ENCODE measurements at places on chromosomes 2 and 18.

DNA sequence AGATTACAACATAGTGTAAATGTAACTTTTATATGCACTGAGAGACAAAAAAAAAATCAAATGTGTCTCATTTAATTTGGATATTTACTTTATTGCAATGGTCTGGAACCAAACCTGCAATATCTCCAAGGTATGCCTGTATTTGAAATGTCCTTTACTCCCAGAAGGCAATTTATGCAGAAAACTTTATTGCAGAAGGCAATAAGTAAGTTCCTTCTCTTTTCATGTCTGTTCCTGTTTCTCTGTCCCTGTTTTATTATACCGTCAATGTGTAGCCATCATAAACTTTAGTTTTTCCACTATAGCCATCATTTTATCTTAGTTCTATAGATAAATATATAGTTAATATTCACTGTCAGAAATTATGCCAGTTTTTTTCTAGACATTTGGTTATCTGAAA is 513.1 kb upstream of the FAM98A start:
- no peaks in the 10 kb centered on the region for H3K27me3 ChIP-seq
- no peak overlapping the region for H3K4me3 ChIP-seq
- no peak overlapping the region for H3K27ac ChIP-seq
- no peaks in the 10 kb centered on the region for H3K36me3 ChIP-seq

GRCh38 chr2:111068435-111069058 is 52.2 kb upstream of the BCL2L11 start:
- no peaks in the 10 kb centered on the region for H3K36me3 ChIP-seq
- DNase-seq = peak; percentile 94
- H3K27ac ChIP-seq = peak overlapping the region; percentile 50
- no peak overlapping the region for H3K4me3 ChIP-seq
- H3K27me3 ChIP-seq = no peaks in the 10 kb centered on the region

- H3K4me1 ChIP-seq = no peaks in the 10 kb centered on the region
- no peaks in the 10 kb centered on the region for H3K36me3 ChIP-seq
- H3K27ac ChIP-seq = no peak overlapping the region
- no peaks in the 10 kb centered on the region for H3K27me3 ChIP-seq
Observed at GRCh38 chr18:48126240-48126639, 195.8 kb upstream of the SMAD2 start.

GRCh38 chr18:12911025-12911928 is 27.2 kb upstream of the PTPN2 start:
- peaks cover 20% of the 10 kb centered on the region for H3K27me3 ChIP-seq
- no peak overlapping the region for H3K27ac ChIP-seq
- H3K36me3 ChIP-seq = no peaks in the 10 kb centered on the region

DNA sequence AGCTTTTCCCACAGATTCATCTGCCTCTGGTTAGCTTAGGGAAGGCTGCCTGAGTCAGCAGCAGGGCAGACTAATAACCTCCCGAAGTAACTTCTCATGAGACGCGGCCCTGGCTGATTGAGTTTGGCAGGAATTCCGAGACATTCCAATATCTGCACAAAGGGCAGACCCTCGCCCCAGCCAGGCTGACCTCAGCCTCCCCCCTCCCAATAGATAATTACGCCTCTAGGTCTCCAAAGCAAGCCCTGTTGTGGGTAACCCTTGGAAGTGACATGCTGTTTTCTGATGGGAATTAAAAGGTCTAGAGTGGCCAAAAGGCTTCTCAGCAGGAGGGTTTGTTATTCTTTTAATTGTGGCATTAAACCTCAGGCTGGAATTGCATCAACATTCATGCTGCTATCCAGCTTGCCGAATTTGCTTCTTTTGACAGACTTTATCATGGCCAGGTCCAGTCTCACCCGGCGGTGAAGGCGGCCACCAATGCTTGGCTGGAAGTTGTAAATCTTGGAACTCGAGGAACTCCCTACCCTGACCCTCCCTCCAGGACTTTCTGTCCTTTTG is 98.0 kb upstream of the SLC14A2 start:
- DNase-seq = no peak
- no peaks in the 10 kb centered on the region for H3K27me3 ChIP-seq
- H3K4me3 ChIP-seq = no peak overlapping the region

GRCh38 chr2:222753251-222753824 is 81.9 kb downstream of the MOGAT1 start:
- no peak overlapping the region for H3K4me3 ChIP-seq
- peaks cover 25% of the 10 kb centered on the region for H3K4me1 ChIP-seq
- H3K36me3 ChIP-seq = no peaks in the 10 kb centered on the region
- no peaks in the 10 kb centered on the region for H3K27me3 ChIP-seq
- peak; percentile 44 for DNase-seq

DNA sequence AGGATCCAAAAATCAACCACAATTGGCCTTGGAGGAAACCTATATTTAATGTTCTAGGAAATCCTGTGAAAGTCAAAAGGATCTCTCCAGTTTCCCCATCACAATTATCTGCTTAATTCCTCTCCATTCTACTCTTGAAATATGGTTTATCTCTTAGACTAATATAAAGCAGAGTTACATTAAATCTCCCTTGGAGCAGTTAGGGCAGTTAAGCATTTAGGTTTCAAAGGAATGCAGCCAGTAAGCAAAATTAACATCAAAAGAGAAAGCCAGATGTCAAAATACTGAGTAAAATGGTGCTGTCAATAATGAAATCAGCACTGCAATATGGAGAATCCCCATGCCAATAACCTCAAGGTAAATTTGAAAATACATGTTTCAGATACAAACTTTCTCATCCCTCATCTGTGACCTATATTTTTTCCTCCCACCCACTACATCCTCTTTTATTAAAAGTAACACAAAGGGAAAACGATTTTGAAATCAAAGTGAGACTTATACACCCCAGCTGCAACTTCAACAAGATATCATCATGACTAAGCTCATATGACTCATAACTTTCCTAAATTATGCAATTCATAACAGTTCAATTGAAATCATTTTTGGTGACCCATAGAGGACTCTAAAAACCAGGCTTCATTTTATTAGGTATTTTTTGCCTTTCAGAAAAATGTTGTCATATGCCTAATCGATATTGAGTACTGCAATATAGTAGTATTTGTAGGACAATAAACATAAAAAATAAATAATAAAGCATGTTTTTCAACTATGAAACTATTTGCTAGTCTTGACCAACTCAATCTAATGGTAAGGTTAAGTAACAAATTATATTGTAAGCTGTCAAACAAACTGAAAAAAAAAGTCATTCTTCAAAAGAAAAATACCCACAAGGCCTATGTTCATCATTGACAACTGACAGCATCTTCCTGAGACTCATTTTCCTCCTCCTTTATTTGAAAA is 3.1 kb downstream of the ADAM17 start:
- peaks cover 28% of the 10 kb centered on the region for H3K4me1 ChIP-seq
- no peaks in the 10 kb centered on the region for H3K36me3 ChIP-seq
- H3K27ac ChIP-seq = peak overlapping the region; percentile 52

DNA sequence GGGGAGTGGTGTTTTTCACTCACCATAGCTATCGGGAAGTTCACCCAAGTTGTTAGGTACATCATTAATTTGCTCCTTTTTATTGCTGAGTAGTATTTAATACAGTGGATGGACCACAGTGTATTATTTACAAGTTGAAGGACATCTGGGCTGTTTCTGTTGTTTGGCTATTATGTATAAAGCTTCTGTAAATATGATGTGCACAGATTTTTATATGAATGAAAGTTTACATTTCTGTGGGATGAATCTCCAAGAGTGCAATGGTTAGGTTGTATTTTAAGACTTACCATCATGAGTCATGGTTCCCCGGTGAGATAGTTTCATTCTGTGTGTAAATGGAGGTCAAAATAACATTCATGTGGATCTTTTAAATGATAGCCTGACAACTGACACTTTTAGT is 337.4 kb downstream of the PTPRM start:
- H3K4me3 ChIP-seq = no peak overlapping the region
- H3K27ac ChIP-seq = peak overlapping the region; percentile 87

DNA sequence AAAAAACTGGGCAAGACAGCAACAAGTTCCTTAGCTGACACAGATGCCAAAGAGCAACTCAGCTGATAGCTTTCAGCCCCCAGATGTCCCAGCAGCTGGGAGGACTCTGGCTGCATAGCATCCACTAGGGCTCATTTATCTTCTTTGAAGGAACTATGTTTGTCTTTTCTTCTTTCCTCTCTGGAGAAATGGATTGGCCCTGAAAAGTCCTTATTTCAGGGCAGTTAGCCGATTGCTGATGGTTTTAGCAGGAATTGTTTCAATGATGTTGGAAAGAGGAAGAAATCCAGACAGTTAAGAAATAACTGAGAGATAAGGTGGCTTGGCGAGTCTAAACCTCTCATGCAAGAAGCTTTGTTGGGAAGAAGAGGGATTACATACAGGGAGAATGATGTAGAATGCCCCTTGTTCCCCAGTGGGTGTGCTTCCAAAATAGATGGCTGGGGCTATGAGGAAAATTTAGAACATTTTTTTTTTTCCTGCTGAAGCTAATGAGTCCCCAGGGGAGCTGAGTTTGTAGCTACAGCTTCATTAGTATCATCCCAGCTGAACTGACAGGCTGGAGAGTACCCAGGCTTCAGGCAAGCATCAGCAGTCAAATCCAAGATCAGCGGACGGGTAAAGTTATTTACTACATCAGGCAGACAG is 33.6 kb upstream of the SERPINE2 start:
- H3K4me3 ChIP-seq = no peak overlapping the region
- no peaks in the 10 kb centered on the region for H3K4me1 ChIP-seq
- no peak for DNase-seq
- no peaks in the 10 kb centered on the region for H3K27me3 ChIP-seq

DNA sequence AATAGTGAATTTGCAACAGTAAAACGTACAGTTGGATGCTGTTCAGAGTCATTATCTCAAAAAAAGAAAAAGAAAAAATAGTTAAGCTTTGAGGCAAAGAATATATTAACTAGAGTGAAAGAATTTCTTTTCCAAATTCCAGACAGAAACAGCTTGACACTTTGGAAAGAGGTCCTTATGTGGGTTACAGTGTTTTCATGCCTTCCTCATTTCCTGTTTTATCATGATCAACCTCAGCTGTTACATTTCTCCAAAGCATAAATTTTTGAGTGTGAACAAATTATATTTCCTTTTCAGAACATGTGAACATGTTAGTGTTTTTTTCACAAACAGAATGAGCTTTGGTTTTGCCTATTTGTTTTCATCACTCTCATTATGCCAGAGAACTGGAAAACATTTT is 13.6 kb downstream of the FRZB start:
- H3K27ac ChIP-seq = no peak overlapping the region
- no peak overlapping the region for H3K4me3 ChIP-seq
- H3K4me1 ChIP-seq = no peaks in the 10 kb centered on the region
- no peak for DNase-seq
- H3K27me3 ChIP-seq = no peaks in the 10 kb centered on the region

GRCh38 chr2:15069149-15069548 is 436.6 kb downstream of the LRATD1 start:
- no peak for DNase-seq
- H3K27ac ChIP-seq = no peak overlapping the region
- H3K4me1 ChIP-seq = peaks cover 5% of the 10 kb centered on the region
- H3K27me3 ChIP-seq = no peaks in the 10 kb centered on the region

DNA sequence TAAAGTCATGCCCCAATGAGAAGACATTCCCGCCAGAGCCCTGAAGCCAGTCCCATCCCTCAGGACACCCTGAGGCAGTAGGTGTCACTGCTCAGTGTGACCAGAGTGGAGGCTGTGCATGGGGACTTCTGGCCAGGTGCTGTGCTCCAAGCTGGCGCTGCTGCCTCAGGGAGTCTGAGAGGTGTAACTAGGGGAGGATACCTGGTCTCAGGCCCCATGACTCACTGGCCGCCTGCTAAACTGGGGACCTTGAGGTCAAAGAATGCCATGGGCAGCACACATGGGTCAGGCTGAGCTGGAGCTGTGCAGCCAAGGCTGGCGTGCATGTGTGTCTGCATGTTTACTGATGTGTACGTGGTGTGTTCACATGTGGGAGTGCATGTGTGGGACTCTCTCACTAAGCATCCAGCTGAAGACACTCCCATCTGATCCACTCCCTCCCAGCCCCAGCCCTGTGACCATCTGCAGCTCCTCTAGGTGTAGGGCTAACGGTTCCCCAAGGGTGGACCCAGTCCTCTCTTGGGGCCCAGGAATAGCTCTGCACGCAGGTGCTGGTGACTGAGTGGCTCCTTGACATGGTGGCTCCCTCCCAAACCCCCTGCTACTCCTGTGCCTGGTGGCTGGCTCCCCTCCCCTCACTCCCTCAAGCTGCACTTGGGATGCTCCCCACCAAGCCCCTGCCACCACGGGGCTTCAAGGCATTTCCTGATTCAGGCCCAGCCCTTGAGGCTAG is 16.5 kb downstream of the HS6ST1 start:
- H3K27me3 ChIP-seq = no peaks in the 10 kb centered on the region
- H3K4me1 ChIP-seq = peaks cover 27% of the 10 kb centered on the region
- no peak overlapping the region for H3K4me3 ChIP-seq
- H3K36me3 ChIP-seq = no peaks in the 10 kb centered on the region
- no peak overlapping the region for H3K27ac ChIP-seq

- H3K4me3 ChIP-seq = no peak overlapping the region
- H3K36me3 ChIP-seq = no peaks in the 10 kb centered on the region
- peaks cover 9% of the 10 kb centered on the region for H3K4me1 ChIP-seq
- DNase-seq = no peak
Observed at GRCh38 chr2:17648581-17648980, 105.0 kb downstream of the SMC6 start.

GRCh38 chr2:135909976-135910375 is 33.7 kb upstream of the MCM6 start:
- peaks cover 12% of the 10 kb centered on the region for H3K4me1 ChIP-seq
- no peak overlapping the region for H3K4me3 ChIP-seq
- no peak overlapping the region for H3K27ac ChIP-seq
- no peak for DNase-seq
- H3K27me3 ChIP-seq = no peaks in the 10 kb centered on the region

DNA sequence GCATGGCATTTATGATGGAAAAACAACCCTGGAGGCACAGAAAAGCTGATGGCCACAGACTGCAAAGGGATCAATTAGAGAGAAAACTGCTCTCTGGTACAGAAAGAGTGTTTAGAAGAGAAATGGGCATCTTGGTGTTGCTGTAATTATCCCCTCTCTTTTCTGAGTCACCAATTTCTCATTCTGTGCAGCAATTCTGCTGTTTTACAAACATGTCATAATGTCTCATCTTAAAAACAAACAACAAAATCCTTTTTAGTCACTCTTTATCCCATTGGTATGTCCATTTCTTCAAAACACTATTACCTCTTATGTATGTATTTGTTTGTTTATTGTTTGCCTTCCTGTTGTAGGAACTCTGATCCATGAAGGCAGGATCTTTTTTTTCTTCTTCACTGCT is 73.9 kb upstream of the HK2 start:
- peak; percentile 66 for DNase-seq
- peak overlapping the region; percentile 39 for H3K27ac ChIP-seq
- H3K27me3 ChIP-seq = no peaks in the 10 kb centered on the region
- H3K4me1 ChIP-seq = peaks cover 24% of the 10 kb centered on the region
- H3K4me3 ChIP-seq = no peak overlapping the region

DNA sequence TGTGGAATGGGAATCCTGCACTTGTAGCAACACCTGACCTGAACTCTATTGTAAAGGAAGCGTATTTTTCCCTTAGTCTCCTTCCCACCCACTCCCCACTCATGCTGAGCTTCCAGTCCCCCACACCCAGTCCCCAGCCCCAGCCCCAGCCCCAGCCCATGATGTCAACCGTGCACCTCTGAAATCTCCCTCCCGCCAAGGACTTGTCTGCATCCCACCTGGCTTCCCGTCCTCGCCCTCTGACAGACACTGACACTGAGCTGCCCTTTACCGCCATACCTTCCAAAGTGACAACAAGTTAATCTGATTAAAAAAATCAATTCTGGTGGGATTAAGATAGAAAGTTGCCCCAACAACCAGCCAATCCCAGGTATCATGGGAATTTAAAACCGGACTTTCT is 213.6 kb upstream of the CELF4 start:
- no peak overlapping the region for H3K4me3 ChIP-seq
- no peaks in the 10 kb centered on the region for H3K4me1 ChIP-seq
- no peak overlapping the region for H3K27ac ChIP-seq
- no peak for DNase-seq
- no peaks in the 10 kb centered on the region for H3K27me3 ChIP-seq

All from PC-3 (cell line).